Nucleus accumbens (tissue), 56 donors: ENCODE measurements at places on chromosomes 2 and 18.

- no peak for DNase-seq
Measured at GRCh38 chr2:159164457-159164911, 122.0 kb downstream of the WDSUB1 start.

GRCh38 chr2:28628987-28629386 lies 122.6 kb upstream of the PPP1CB start:
- no peak for DNase-seq

- DNase-seq: no peak
Measured at GRCh38 chr2:204027091-204027490, 90.5 kb downstream of the ICOS start.

DNA sequence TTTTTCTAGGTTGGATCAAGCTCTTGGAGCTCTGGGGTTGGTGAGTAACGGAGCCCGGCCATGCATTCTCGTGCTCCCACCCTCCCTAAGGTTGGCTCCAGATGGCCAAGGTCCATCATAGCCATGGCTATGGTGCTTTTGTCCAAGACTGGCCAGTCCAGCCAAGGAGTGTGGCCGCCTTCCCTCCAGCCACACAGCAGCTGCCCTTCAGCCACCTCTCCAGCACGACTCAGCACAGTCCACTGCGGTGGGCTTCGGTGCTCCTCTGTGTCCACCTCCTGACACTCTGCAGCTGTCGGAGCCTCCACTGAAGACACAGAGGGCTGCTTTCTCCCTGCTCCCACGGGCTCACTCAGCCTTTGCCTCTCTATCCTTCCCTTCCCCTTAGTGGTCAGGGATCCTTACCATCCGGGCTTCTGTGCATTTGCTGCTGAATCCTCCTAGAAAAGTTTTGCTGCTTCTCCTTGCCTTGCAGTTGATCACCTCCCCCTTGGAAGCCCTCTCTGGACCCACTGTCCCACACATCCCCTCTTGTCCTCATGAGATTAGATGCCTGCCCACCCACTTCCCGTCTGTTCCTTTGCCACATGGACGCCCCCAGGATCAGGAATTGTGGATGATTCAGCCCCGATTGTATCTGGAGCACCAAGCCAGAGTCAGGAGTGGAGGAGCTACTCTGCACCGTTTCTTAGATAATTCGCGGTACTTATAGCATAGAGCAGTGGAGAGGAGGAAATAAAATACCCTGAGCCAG lies 177.1 kb upstream of the COPS8 start:
- no peak for DNase-seq

DNA sequence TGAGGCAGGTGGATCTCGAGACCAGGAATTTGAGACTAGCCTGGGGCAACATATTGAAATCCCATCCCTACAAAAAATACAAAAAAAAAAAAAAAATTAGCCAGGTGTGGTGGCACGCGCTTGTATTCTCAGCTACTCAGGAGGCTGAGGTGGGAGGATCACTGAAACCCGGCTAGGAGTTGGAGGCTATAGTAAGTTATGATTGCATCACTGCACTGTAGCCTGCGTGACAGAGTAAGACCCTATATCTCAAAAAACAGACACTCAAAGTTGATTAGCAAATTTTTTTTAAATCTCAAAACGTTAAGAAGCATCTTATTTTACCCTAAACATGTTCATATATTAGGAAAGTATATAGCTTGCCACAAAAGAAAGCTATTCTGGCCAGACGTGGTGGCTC lies 7.6 kb downstream of the RAB1A start:
- no peak for DNase-seq

DNA sequence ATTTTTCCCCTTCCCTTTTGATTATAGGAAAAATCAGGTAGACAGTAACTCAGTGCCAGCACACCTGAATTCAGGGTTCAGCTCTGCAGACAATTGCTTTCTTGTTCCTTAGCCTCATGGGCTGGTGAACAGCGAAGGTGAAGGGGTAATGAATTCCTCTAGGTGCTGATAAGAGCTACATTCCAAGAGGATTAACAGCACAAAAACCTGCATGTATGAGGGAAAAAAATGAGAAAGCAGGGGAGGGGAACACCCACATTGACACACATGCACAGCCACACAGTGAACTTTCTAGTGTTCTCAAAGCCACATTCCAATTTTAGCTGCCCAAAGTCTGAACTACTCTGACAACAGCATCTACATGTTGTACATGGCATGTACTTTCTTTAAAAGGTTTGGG lies 46.1 kb downstream of the SPATS2L start:
- no peak for DNase-seq

DNA sequence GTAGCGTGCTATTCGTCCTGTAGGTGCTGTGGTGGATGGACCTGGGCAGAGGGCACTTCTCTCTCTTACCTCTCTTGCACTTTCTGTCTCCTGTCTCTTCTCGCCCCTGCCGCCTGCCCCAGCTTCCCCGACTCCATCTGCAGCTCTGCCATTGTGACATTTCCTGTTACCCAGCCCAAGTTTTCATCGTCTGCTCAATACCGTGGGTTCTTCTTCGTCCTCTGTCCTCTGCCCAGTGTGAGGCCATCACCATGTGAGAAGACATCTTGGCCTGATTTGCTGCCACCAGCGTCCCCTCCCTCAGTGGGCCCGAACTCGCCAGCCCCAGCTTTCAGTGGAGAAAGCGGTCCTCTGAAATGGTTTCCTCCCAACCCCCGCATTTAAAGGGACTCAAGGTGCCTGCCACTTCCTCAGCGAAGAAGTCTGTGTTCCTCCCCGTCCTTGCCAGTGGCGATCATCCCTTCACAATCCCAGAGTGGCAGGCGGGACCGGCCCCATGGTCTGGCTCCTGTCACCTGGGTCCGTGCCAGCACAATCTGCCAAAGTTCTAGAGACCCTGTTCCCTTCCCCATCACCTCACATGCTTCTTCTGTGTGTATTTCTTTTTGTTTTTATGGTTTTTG lies 18.0 kb downstream of the TGOLN2 start:
- DNase-seq: no peak

DNA sequence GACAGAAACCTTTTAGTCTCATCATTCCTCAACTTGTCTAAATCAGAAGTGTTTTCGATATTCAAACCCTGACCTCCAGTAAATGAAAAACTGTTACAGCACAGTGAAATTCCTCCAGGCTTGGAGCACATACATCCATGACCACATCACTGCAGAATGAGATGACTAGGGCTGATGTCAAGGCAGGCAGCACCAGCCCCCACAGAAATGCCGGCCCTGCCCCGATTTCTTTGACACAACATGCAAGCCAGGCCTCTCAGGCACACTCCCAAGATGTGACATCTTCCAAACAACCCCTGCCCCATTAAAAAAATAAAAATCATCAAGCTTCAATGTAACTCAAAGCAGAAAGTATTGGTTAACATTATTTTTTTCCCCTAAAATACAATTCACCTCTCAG lies 103.3 kb downstream of the CTAGE1 start:
- DNase-seq: no peak
